ENCODE measurements at places on chromosomes 16 and 17.

DNA sequence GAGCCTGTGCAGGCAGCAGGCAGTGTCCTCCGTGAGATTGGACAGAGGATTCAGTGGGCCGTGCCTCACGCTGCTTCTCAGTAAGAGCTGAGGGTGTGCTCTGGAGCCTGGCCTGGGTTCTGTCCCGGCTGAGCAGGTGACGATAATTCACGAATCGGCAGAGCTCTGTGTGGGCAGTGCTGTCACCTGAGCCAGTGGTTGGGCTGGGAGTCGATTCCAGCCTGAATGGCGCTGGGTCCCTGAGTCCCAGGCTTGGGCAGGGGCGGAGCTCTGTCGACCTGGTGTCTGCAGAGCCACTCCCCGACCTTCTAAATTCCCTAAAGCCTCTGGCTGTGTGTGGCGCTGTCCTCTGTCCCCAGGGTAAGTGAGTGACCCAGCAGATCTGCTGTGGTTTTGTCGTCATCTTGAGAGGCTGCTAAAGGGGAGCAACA lies 8.4 kb downstream of the ACSF3 start:
- no peak for DNase-seq

GRCh38 chr17:5120036-5120435 lies 4.2 kb downstream of the USP6 start:
- no peak for DNase-seq

- DNase-seq: no peak
Observed at GRCh38 chr17:60075981-60076380, 2.7 kb downstream of the HEATR6 start.

DNA sequence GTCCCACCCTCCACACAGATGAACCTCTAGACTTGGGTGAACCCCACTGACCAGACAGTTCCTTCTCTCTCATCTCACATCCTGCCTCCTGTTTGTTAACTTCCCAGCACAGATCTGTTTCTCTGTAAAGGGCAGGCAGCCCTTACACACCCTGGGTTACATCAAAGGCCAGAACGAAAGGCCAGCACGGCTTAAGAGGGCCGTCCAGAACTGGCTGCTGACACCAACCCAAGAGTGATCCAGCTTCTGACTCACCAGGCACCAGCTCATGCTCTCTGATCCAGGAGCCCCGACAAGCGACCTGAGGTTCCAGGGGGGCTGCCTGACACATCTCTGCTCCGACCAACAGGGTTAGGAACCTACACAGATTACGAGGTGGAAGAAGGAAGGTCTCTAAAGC lies 86.9 kb downstream of the MRM3 start:
- DNase-seq: no peak

- DNase-seq: peak; percentile 25
Observed at GRCh38 chr16:50209546-50210265, 56.6 kb downstream of the TENT4B start.

DNA sequence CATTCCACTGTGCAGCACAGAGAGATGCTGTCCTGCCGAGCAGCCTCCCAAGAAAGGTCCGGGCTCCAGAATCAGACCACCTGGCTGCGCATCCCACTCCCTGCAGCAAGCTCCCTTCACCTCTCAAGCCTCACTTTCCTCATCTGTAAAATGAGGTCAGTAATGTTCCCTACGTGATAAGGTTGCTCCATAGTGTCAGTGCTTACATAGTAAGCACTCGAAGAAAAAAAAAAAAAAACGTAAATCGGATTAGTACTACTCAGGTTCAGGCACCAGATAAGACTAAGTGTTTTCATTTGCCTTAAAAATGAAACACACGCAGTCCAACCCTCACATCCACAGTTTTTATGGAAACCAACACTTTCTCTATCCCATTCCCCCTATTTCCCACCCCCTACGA lies 76.7 kb downstream of the CCT6B start:
- no peak for DNase-seq

- peak; percentile 89 for DNase-seq
Observed at GRCh38 chr17:75033346-75034235, 13.2 kb downstream of the ATP5PD start.

- no peak for DNase-seq
Observed at GRCh38 chr16:68115851-68116250, 30.7 kb downstream of the NFATC3 start.

DNA sequence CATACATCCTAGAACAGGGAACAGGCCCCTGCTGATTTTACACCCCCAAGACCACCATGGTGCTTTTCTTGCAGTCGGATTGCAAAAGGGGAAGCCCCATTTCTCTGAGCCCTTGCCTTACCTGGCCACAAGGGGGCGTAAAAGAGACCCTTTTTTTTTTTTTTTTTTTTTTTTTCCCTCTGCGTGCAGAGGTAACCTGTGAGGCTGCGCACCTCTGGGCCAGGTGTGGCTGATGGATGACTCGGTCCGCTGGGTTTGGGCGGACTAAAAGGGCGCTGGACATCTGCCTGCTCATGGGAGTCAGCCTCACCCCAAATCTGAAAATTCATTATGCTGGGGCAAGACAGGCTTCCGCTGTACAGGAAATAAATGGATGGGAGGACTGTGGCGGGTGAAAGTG lies 281.0 kb downstream of the CBLN1 start:
- DNase-seq: no peak

GRCh38 chr17:61795546-61795945 lies 67.8 kb downstream of the BRIP1 start:
- DNase-seq: no peak

- peak; percentile 33 for DNase-seq
Observed at GRCh38 chr17:16491131-16491702, 776 bp downstream of the LRRC75A start.

DNA sequence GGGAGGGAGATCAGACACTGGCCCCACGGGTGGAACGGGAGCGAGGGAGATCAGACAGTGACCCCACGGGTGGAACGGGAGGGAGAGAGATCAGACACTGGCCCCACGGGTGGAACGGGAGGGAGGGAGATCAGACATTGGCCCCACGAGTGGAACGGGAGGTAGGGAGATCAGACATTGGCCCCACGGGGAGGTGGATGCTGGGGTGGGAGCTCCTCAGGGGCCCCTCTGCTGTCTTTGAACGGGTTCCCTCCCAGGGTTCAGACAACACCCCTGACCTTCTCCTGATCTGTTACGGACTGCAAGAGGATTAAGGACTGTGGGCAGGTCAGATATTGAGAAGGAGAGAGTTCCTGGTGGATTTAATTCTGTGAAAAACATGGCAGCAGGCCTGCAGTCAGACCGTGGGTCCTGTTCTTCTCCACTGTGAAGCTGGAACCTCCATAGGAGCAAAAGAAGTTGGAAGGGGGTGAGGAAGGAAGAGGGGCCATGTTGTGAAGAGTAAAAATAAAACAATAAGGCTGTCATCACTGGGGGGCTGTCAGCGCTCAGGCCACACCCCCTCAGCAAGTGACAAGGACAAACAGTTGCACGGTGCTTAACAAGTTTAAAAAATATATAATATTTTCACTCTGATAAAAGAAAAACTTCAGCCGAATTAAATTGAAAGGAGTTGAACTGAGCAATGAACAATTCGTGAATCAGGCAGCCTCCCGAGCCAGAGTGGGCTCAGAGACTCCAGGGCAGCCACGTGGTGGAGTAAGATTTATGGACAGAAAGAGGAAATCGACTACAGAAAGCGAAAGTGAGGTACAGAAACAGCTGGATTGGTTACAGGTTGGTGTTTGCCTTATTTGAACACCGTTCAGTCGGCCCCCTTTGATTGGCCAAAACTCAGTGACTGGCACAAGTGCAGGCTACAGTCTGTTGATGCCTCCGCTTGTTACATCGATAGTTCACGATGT lies 348.7 kb upstream of the TNRC6C start:
- peak; percentile 82 for DNase-seq

DNA sequence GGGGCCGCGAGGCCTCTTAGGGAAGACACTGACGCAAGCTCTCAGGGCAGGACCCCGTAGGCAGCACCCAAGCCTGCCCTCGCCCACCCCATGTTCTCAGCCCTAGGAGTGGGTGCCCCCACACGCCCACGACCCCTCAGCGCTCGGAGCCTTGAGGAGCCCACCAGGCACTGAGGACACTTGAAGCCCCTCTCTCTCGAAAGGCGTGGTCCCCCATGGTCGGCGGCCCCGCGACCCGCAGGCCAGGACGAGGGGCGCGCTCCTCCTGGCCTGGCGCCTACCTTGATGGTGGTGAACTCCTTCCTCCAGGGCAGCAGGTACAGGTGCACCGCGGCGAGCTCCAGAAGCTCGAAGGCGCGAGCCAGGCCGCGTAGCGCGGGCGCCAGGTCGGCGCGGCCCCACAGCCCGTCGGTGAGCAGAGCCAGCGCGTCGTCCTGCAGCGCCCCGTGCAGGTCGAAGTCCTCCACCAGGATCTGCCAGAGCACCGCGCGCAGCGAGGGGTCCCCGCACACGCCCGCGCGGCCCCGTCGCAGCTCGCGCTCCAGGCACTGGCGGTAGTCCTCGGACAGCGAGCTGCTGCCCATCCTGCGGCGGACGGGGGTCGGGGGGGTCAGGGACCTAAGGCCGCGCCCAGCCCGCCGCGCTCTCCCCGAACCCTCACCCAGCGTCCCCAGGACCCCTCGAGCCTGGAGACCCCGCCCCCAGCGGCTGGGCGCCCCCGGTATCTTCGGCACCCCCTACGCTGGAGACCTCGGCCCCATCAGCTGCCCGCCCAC lies 668 bp downstream of the SPATA2L start:
- peak; percentile 81 for DNase-seq

DNA sequence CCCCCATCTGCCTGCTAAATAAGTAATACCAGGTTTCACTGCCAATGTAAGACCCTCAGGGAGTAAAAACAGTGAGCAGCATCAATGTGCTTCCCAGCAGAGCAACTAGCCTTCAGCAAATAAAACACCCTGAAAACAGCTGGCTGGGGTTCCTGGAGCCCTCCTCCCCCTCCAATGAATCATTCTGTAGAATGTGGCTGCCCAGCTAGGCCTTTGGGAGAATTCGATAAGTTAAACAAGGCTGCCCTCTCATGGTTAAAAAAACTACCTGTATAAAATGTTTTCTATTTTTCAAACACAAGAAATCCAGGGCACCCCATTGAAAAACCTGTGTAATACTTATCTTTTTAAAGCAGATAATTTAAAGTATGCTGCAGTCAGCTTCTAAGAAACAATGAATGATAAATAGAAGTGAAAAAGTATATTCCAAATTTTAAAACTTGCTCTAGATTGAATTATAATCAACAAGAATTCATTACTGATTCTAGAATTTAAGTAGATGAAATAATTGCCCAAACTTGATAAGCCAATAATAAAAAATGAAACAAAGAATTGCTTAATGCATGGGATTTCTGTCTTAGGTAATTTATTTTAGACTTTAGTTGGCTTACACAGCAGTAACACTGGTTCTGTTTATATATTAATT lies 9.4 kb upstream of the TOM1L1 start:
- DNase-seq: no peak
